ENCODE measurements at places on chromosomes 1 and 21.

DNA sequence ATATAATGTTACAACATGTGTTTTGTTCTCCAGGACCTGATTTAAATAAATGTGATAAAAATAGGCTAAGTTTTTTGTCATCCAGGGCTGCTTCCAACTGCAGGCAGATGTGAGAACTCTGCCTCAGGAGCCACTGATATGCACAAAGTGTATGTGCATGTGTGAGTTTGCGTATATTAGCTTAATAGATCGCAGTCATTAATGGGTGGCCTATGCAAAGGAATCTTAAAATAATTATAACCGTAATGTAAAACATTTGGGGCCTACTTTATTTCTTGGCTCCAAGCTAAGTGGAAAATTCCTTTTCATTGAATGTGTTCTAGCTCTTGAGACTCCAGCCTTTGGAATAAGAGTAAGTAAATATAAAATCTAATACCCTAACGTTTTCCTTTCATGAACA lies 16.8 kb downstream of the DHX9 start:
- DNase-seq: no peak

DNA sequence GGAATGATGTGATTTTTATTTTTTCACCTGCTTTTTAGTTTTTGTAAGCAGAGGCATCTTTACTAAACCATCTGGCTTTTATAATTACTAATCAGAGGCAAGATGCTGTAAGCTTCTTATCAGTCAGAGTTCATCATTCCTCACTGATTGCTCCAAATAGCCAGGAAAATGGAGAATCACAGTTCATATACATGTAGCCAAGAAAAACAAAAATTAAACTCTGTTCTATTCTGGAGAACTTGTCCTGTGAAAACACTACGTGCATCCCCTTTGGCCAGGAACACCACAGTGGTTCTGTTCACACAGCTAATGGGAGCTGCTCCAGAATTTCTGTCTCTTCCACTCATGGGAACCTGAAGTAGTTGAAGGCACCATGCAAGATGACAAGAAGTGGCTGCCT lies 725.5 kb upstream of the CHRM3 start:
- DNase-seq: no peak

DNA sequence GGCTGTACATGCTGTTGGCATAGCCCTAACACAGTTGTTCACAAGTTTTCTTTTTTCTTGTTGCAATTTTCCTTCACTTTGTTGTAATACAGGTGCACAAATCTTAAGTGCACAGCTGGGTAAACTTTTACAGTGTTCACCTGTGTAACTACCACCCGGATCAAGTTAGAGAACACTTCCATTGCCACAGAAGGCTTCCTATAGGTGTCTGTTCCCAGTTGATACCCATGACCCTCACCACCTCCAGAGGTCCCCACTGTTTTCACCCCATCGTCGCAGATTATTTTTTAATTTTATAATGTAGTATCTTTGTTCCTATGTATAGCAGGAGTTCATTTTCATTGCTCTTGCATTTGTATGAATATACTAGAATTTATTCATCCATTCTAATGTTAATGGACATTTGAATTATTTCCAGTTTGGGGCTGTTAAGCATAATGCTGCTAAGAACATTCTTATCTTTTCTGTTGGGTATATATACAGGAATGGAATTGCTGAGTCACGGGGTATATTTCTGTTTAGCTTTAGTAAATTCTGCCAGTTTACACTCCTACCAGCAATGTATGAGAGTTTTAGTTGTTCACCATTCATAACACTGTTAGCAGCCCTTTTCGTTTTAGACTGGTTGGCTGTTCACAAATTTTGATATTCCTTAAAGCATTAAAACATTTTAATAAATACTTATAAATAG lies 16.4 kb downstream of the SPRTN start:
- no peak for DNase-seq

- DNase-seq: no peak
Measured at GRCh38 chr1:41537251-41537650, 52.8 kb upstream of the EDN2 start.

- no peak for DNase-seq
Measured at GRCh38 chr1:224082146-224082545, 31.8 kb upstream of the FBXO28 start.

- no peak for DNase-seq
Measured at GRCh38 chr1:43668956-43669355, 19.0 kb downstream of the KDM4A start.

DNA sequence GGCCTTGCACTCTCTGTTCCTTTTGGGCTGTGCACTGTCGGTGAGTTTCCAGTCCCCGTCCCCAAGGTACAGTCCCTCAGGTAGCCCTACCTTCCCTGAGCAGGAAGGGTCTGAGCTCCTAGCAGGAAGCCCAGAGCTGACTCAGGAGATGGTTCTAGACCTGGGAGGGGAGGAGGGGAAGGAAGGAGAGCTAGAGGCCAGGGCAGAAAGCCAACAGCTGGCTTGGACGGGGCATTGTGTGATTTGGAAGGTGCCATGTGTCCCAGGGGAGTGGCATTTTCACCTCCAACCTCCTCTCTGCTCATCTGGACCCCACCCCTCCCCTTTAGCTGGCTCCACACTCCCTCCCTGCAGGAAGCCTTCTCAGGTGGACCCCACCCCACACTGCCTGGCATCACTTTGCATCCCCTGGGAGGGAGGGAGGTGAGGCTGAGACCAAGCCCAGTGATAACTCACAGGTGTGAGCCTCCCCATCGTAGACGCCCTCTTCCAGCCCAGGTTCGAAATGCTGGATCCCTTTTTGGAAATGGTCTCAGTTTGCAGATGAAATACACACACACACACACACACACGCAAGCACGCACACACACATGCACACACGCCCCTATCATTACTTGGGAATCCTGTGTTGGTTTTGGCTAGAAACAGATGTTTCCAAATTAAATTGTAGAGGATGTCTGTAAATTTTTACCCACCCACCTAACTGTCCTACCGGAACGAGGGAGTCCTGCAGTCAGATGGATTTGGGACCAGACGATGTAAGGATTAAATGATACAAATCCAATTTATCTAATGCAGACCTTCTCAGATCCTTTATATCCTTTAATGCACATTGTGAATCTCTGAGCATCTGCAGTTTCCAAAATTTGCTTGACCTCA lies 19.7 kb upstream of the IFNLR1 start:
- no peak for DNase-seq

DNA sequence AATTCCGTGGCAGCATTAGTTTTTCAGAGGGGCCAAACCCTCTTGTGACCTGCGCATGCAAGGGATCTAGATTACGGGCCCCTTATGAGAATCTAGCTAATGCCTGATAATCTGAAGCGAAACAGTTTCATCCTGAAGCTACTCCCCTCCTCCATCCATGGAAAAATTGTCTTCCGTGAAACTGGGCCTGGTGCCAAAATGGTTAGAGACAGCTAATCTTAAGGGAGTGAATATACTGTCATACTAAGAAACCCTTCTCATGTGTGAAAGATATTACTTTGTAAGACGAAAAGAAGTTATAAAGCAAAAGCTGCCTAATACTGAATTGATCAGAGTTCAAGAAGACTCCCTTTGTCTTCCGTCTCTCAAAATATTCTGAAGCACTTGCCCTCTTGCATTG lies 166.3 kb downstream of the DUSP10 start:
- no peak for DNase-seq

DNA sequence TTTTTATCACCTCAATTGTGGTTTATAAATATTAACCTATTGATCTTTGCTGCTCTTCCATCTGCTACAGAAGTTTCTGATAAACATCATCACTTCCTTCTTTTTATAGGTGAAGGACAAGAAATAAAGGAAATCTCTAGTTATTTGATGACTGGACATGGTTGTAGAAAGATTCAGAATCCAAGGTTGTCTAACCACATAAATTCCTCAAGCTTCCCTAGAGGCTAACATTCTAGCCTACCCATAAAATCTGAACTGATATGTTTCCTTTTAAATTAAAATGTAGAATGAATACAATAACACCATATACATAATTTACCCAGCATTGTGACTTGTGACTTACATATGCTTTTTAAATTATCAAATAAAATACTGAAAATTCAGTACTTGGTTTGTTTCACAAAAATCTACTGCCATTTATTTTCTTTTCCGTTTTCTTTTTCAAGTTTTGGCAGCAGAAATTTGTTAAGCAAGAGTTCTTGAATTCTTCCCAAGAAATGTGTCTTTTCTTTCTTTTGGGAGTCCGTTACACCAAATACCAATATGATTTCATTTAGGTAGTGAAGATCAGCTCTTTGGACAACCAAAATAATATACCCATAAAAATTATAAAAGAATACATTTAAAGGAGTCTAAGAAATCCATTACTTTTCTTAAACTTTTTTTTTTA lies 513.2 kb upstream of the ADGRL2 start:
- DNase-seq: no peak

GRCh38 chr1:236425031-236425663 lies 31.1 kb downstream of the EDARADD start:
- DNase-seq: no peak

DNA sequence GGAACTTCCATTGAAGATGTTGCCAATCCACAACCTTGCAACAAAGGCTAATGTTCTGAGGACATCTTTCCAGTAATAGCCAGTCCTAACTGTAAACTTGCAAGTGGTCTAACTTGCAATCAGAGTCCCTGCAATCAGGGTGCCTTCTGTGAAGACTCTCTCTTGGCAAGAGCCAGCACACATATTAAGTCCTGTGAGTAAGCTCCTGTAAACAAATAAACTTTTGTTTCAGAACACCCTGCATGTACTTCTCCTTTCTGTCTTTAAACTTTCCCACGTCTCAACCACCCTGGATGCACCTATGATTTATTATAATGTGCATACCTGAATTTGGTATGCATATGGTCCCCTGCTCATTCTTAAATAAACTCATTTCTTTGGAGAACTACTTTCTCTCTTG lies 9.1 kb downstream of the GBP7 start:
- DNase-seq: no peak

- no peak for DNase-seq
Measured at GRCh38 chr1:190022709-190023108, 455.0 kb downstream of the BRINP3 start.

DNA sequence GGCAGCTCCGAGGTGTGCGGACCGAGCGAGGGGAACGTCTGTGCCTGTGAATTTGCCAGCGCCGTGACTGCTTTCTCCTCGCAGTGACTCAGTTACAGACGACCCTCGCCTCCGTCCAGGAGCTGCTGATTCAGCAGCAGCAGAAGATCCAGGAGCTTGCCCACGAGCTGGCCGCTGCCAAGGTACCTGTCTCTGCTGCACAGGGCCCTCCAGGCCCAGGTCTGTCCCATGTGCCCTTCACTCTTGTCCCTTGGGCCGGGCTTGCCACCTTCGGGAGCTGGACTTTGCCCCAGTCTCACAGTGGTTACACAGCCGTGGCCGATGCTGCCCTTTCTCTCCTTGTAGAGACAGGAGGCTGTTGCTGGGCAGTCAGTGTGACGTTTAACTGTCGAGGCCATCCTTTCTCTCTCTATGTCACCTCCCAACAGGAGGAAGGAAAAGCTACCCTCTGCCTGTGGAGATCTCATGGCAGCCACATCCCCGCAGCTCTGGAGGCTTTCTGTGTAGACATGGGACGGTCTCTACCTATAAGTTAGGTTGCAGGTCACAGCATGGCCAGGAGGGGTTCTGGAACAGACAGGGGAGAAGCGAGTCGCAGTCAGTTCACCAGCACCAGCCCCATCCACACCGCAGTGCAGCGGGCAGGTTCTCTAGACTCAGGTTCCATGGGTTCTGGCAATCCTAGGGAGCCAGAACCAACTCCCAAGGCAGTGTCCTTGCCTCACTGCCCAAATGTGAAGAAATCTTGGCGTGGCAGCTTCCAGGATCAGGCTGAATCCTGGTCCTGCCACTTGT lies 149.7 kb downstream of the PEX14 start:
- no peak for DNase-seq

DNA sequence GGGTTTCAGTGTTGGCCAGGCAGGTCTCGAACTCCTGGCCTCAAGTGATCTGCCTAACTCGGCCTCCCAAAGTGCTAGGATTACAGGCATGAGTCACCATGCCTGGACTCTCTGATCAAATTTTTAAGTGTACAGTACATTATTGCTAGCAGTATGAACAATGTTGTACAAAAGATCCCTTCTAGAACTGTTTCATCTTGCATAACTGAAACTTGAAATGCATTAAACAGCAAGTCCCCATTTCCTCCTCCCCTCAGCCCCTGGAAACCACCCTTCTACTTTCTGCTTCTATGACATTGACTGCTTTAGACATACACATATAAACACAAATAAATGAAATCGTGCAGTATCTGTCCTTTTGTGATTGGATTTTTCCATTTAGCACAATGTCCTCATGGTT lies 463.4 kb downstream of the PTPRC start:
- DNase-seq: no peak

- no peak for DNase-seq
Measured at GRCh38 chr1:234632225-234632624, 22.2 kb upstream of the IRF2BP2 start.

DNA sequence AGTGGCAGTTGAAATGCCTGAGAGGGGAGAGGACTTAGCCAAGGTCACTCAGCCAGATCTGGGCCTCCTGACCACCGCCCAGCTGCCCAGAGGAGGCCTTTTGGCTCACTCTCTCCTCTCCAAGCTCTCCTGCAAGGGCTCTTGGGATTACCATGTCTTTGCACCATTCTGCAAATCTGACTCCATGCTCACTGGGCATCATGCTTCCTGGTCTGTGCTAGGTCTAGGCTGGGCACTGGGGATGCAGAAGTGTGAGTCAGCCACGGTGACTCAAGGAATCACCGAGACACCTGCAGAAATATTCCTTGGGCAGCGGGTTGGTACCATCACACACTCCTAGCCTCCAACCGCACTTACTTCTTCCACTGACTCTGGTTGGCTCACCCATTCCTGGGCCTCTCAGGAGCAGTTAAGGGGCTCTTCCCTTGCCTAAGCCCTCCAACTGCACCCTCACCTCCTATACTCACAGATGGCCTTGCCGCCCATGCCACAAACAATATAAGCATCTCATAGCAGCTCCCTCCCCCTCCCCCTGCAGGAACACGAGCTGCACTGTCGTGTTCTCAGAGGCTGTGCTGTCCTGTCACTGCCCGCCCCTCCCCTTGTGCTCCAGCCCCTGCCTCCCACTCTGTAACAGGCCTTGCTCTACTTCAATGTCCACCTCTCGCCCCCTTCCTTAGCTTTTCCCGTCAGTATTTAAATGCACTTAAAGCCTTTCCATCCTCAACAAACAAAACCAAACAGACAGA lies 34.8 kb downstream of the CDCP2 start:
- DNase-seq: no peak

- DNase-seq: no peak
Measured at GRCh38 chr1:161185282-161185682, 8.0 kb upstream of the B4GALT3 start.

GRCh38 chr1:56019922-56020321 lies 559.4 kb downstream of the PLPP3 start:
- DNase-seq: no peak

- DNase-seq: no peak
Measured at GRCh38 chr1:96075704-96076455, 645.7 kb upstream of the PTBP2 start.

Measured in cortex of kidney (tissue), 1 donor.